Stimulated activated CD4-positive, alpha-beta T cell treated with anti-CD3 and anti-CD28 coated beads, Interleukin-12 subunit alpha, Interleukin-12 subunit beta, amount 100 ng/mL, for 24 hours (primary cell): ENCODE measurements at places on chromosomes 1 and 21.

DNA sequence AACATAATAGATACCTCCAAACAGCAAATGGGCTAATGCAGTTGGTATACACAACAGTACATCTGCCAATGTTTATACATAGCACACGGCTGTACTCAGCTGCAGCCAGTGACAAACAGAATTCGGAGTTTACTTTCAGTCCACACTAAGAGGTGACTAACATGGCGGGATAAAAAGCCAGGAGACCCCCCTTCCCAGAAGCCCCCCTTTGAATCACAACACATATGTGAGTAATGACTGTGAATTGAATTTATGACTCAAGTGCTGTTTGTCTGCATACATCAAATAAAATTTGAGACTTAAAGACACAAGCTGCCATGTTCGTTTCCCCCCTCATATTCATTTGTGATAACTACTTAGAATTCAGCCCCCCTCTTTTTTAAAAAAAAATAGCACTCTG lies 113.2 kb downstream of the RUNX1 start:
- DNase-seq = no peak

GRCh38 chr1:44775930-44776729 lies 790 bp downstream of the RPS8 start:
- DNase-seq = no peak

GRCh38 chr1:53135735-53136114 lies 6.7 kb downstream of the SLC1A7 start:
- DNase-seq = no peak

DNA sequence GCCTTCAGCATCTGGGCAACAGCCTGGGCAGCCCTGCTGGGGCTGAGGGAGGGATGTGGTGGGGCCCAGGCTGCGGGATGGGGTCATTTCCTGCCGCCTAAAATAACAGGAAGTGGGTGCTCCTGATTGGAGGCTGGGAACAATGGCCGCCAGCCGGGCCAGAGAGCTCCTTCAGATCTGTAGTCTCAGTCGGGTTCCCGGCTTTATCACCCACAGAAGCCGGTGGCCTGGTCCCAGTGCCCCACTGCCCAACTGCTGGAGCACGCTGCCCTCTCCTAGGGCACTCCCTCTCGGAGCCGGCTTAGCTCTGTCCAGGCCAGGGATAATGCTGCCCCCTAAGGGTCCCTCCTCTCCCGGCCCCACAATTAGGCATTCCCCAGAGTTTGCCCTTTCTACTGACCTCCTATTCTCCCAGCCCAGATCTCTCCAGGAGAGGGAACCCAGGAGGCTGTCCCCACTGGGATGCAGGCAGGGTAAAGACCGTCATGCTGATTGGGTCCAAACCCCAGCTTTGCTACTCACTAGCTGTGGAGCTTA lies 5.1 kb downstream of the MAP7D1 start:
- DNase-seq = peak; percentile 69
